ENCODE measurements at places on chromosomes 1 and 21. TPM values are rescaled to one million over a fixed set of nuclear protein-coding genes. Genes with fewer than 3 reads are reported as not detected.

The LCE3D gene
- not detected for polyA plus RNA-seq

The FBLIM1 gene
- 95.0 TPM for polyA plus RNA-seq

The ZNF593OS gene
- polyA plus RNA-seq, result 0.18 TPM

The ELF3 gene
- 0.11 TPM for polyA plus RNA-seq

The INSRR gene
- polyA plus RNA-seq, result 0.07 TPM
